Activated CD8-positive, alpha-beta T cell treated with anti-CD3 and anti-CD28 coated beads for 36 hours (primary cell): ENCODE measurements at places on chromosomes 1 and 21. TPM values are rescaled to one million over a fixed set of nuclear protein-coding genes. Genes with fewer than 3 reads are reported as not detected.

SELENBP1 gene
- not detected for total RNA-seq

SEC16B gene
- total RNA-seq: not detected

PRAMEF17 gene
- total RNA-seq: not detected

C1orf141 gene
- not detected for total RNA-seq

C8B gene
- not detected for total RNA-seq

CD84 gene
- total RNA-seq: 18.1 TPM

BCAN gene
- total RNA-seq: not detected

C1QTNF12 gene
- 4.9 TPM for total RNA-seq

DIO1 gene
- total RNA-seq: not detected

C1orf174 gene
- 43.7 TPM for total RNA-seq

CDCP2 gene
- total RNA-seq: not detected

TMEM82 gene
- total RNA-seq: not detected

OR2AK2 gene
- total RNA-seq: not detected

REG4 gene
- total RNA-seq: 9.9 TPM

GUCA2B gene
- not detected for total RNA-seq

CFHR5 gene
- total RNA-seq: not detected

PRDX1 gene
- total RNA-seq: 553 TPM

NBPF10 gene
- total RNA-seq: 1.5 TPM

ICOSLG gene
- 5.9 TPM for total RNA-seq

PPP1R15B gene
- total RNA-seq: 63.8 TPM

SLC39A1 gene
- total RNA-seq: 42.2 TPM

PPFIA4 gene
- total RNA-seq: 79.9 TPM

OR14K1 gene
- total RNA-seq: not detected

LAPTM5 gene
- total RNA-seq: 237 TPM

KRTAP19-1 gene
- not detected for total RNA-seq

ATP1A4 gene
- not detected for total RNA-seq

GCSAML gene
- 0.16 TPM for total RNA-seq

AGMAT gene
- total RNA-seq: 21.6 TPM

ITPKB gene
- total RNA-seq: 42.6 TPM

ASB17 gene
- total RNA-seq: not detected

PTPN22 gene
- total RNA-seq: 56.0 TPM

PTPN14 gene
- total RNA-seq: 0.34 TPM

DNASE2B gene
- total RNA-seq: not detected

DTL gene
- 92.0 TPM for total RNA-seq

PPIAL4G gene
- not detected for total RNA-seq

C1orf116 gene
- total RNA-seq: 0.13 TPM

THEM5 gene
- not detected for total RNA-seq

LRRC39 gene
- 0.34 TPM for total RNA-seq

CCDC28B gene
- total RNA-seq: 27.7 TPM

DIRAS3 gene
- 0.20 TPM for total RNA-seq

STYXL2 gene
- total RNA-seq: not detected

CFAP107 gene
- not detected for total RNA-seq

TSTD1 gene
- total RNA-seq: 78.7 TPM

TMEM52 gene
- 2.2 TPM for total RNA-seq

DISC1 gene
- 3.5 TPM for total RNA-seq

SLAMF1 gene
- 67.8 TPM for total RNA-seq

GPX7 gene
- 21.5 TPM for total RNA-seq

FAM72C gene
- 21.4 TPM for total RNA-seq

SPATA45 gene
- total RNA-seq: not detected

C1orf94 gene
- not detected for total RNA-seq
